ENCODE measurements at places on chromosomes 11 and 22. TPM values are rescaled to one million over a fixed set of nuclear protein-coding genes. Genes with fewer than 3 reads are reported as not detected.

DNA sequence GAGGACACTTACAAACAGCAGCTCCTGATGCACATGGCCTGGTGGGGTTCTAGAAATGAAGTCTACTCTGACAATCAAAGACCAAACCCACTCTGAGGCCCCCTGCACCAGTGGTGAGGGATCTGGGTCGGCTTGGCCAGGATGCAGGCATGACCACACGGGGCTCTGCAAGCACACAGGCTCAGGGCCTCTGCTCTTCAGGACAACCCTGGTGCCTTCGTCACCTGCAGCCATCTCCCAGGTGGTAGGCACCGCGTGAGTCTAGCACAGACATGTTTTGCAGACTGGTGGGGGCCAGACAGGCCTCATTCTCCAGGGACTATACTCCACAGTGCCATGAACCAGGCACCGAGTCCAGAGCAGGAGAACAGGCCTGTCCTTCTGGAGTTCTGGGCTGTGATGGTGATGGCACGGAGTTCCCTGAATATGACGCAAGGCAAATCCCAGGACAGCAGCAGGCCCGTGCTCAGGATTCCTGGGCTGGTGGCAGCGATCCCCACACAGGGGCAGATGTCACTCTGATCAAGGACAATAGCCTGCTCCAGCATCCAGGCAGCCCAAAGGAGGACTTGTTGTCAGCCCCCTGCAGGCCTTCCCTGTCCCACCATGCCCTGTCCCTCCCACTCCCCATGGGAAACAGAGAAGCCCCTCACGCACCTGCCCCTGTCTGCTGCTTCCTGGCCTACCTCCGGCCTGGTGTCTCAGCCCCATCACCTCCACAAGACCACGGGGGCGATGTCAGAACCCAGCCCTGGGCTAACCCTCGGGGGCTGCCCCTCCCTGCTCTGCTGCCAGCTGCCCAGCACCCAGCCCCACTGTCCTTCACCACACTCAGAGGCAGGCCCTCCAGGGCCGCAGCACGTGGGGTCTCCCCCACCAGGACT lies 36.1 kb downstream of the GNB1L start:
- no peak for DNase-seq
- peaks cover 12% of the 10 kb centered on the region for H3K4me1 ChIP-seq
- H3K36me3 ChIP-seq: no peaks in the 10 kb centered on the region
- H3K27ac ChIP-seq: no peak overlapping the region
- no peaks in the 10 kb centered on the region for H3K27me3 ChIP-seq

DNA sequence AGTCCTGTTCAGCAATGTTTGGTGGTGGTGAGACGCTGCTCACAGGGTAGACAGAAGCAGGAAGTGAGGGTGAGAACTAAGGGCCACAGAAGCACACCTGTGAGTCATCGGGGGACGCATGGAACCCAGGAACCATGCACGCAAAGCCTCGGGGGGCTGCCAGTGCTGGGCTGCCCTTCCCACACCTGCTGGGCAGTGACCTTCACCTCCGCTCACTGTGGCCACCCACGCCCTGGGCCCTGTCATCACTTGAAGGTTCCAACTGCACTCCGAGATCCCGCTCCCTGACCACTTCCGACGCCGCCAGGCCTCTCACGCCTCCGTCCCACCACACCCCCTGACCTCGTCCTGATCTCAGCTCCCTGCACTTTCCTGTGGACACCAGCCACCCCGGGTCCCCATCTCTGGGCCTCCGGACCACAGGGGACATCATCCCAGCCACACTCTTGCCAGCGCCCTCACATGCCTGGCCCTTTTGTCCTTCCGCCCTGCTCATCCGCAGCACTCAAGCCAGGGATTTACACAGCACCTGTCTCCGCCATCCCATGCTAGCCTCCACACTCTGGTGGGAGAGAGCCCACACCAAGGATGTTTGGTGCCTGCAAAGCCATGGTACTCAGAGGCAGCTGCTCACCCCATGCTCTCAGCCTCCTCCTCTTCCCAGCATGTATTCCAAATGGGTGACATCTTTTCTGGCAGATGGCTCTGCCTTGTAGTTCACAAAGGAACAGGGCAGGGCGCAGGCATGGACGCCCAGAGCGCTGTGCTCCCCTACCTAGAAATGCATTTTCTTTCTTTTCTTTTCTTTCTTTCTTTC lies 23.1 kb upstream of the ATXN10 start:
- H3K27ac ChIP-seq: no peak overlapping the region
- DNase-seq: no peak
- no peak overlapping the region for H3K4me3 ChIP-seq
- H3K36me3 ChIP-seq: no peaks in the 10 kb centered on the region
- peaks cover 16% of the 10 kb centered on the region for H3K4me1 ChIP-seq

Gene FOLR2
- 5.3 TPM for total RNA-seq

Gene GLYAT
- total RNA-seq: not detected

Data from thyroid gland (tissue), 4 donors.